ENCODE measurements at places on chromosomes 7 and 10.
A peak's percentile ranks its signal among the peaks of the same experiment; 100 is the strongest.

GRCh38 chr7:96441436-96442084 is 119.7 kb upstream of the SLC25A13 start:
- DNase-seq = no peak

DNA sequence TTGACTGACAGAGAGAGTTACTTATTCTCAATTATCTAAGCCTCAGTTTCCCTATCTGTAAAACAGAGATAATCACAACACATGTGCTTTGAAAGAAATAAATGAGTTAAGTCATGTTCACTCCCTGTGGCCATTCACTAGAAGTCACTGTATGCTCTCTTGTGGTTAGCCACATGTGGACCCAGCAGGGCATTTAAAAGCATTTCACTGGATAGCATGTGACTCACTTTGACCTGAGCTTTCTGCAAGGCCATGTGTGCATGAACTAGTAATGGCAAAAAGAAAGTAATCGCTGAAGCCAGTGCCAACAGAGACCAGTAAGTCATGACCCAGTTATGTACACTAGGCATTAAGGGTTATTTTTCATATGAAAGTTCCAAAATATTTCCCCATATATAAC is 557.0 kb upstream of the IGFBP3 start:
- peak; percentile 54 for DNase-seq

- DNase-seq = no peak
Observed at GRCh38 chr10:6229746-6230145, 27.0 kb downstream of the PFKFB3 start.

GRCh38 chr10:297567-297966 is 162.3 kb downstream of the ZMYND11 start:
- DNase-seq = peak; percentile 65

DNA sequence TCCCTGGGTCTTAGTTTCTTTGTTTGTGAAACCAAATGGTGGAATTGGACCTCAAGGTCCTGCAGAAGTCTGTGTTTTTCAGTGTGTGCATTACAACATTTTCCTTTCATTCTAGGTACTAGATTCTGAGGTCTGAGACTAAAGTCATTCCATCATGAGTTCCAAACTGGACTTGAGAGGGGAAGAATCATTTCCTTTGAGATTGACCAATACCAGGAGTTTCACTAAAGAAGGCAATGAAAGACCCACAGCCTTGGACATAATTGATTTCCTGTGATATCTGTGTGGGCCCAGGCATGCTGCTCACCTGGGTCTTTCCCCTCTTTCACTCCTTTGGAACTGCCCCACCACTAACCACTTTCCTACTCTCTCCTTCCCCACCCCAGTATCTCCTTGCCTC is 18.2 kb downstream of the TAS2R41 start:
- no peak for DNase-seq

- no peak for DNase-seq
Observed at GRCh38 chr7:148483515-148484308, 106.9 kb upstream of the C7orf33 start.

GRCh38 chr7:38274486-38274885 is 1.1 kb upstream of the TARP start:
- peak; percentile 33 for DNase-seq

DNA sequence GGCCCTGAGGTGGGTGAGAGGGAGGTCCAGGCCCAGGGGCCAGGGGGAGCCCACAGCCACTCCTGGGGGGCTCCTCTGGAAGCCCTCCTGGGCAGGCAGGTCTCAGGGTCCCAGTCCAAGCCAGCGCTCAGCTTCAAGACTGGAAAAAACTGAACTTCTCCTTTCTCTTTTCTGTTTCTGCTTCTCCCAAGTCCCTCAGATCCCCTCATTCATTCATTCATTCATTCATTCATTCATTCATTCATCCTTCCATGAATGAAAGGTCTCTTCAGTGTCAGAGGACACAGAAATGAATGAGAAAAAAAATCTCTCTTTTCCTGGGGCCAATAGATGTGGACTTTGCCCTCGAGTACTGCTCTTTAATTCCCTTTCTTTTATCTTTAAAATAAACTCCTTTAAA is 34.6 kb upstream of the PSMG3 start:
- DNase-seq = no peak

DNA sequence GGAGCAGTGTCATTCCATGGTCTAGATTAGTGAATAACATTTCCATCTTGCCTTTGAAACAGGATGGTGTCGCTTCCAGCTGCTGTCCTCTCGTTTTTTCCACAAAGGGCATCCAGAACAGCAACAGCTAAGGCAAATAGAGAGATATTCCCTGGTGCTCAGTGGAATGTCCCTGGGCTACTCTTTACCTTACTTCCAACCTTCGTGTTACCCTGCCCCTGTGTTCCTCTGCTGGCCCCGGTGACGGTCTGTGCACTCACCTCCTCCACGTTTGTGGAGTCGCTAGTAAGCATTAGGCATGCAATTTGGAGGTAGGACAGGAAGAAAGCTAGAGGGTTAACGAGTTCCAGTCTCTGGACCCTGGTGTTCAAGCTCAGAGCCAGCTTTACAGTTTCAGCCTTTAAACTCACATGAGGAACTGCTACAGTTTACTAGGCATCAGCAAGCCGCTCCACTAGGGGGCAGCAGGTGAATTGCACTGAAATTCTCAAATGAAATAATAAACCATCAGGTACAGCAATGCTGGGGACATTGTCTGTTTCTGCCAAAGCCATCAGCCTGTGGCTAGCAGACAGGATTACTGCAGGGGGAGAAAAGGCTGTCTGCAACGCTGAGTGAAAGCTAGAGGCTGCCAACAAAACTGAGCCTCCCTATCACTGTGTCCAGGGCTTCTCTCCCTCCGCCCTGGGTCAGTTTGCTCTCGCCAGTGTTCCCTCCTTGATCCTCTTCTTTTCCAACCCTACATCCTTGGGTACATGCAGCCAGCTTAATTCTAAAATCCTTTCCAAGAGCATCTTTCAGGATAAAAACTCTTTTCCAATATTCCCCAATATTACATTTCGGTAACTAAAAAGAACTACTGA is 9.0 kb downstream of the MRPL32 start:
- peak; percentile 75 for DNase-seq

DNA sequence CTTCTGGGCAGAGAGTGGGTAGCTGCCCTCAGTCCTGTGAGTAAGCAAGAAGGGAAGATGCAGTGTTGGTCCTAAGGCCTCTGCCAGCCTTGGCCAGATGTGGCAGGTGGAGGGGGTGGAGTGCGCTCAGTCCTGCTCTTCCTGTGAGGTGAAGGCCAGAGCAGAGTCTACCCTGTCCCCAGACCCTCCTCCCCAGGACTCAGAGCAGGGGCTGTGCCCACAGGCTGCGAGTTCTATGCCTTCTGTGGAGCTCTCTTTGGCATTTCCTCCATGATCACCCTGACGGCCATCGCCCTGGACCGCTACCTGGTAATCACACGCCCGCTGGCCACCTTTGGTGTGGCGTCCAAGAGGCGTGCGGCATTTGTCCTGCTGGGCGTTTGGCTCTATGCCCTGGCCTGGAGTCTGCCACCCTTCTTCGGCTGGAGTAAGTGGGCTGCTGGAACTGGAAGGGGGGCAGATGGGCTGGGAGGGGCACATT is 4.0 kb downstream of the OPN4 start:
- DNase-seq = no peak
